ENCODE measurements at places on chromosomes 1 and 21.

- DNase-seq, result peak; percentile 69
Measured at GRCh38 chr1:46523496-46524353, 27.7 kb downstream of the KNCN start.

GRCh38 chr1:6891781-6892579, 106.7 kb downstream of the CAMTA1 start:
- no peak for DNase-seq

- DNase-seq, result no peak
Measured at GRCh38 chr1:95408507-95409136, 174.6 kb downstream of the RWDD3 start.

- peak; percentile 43 for DNase-seq
Measured at GRCh38 chr1:192550922-192551534, 24.5 kb upstream of the RGS1 start.

DNA sequence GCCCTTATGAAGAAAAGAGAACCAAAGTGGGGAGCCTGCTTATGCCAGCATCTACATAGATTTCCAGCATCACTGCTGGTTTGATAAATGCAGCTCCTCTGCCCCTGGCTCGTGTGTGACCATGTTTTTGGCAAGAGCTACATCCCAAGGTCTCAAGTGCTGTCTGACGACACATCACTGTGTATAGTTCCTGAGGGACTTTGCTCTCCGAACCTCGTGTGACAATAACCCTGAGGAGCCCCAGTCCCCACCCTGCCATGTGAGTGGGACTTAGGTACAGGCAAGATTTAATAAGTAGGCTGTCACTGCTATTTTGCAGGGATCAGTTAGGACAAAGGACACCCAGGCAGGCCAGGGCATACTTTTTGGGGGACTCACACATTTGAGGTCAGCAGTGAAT, 28.8 kb upstream of the RERE start:
- no peak for DNase-seq

DNA sequence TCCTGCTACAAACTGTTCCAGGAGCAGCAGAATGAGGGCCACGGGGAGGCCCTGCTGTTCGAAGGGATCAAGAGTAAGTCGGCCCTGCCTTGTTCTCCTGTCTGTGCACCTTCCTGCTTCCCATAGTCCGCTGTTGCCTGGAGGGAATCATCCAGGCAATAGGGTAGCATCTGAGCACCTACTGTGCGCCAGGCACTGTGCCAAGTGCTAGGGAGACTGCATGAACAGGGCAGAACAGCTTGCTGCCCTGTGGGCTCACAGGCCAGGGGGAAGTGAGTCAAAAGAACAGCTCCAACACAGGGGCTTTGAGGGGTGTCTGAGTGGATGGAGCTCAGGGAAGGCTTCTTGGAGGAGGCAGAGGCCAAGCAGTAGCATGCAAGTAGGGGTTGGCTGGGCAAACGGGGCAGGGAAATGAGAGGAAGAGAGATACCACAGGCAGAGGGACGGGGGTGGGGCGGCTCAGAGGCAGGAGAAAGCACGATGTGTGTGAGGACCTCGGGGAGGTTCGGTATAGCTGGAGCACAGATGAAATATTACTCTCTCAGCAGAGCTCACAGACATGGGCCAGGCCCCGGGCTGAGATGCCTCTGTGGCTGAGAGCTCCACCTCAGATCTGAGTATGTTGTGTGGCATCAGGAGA, 15.5 kb upstream of the PADI6 start:
- DNase-seq, result peak; percentile 61

GRCh38 chr1:234433563-234434285, 45.3 kb downstream of the TARBP1 start:
- DNase-seq, result no peak

GRCh38 chr1:203129501-203130231, 2.1 kb downstream of the ADORA1 start:
- no peak for DNase-seq

DNA sequence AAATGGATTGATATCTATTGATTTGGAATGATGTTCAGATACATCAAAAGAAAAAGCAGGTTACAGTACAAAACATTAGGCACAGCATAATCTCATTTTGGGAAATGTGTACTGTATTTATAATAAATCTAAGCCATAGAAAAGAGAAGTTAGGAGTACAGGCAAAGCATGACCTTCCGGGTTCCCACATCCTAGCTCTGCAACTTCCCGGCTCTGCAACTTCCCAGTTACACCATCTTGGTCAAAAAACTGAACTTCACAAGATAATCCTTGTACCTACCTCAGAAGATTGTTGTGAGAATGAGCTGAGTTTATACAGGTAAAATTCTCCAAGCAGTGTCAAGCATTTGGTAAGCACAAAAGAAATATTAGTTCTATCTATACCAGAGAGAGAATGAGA, 21.7 kb upstream of the SLC44A3 start:
- no peak for DNase-seq

DNA sequence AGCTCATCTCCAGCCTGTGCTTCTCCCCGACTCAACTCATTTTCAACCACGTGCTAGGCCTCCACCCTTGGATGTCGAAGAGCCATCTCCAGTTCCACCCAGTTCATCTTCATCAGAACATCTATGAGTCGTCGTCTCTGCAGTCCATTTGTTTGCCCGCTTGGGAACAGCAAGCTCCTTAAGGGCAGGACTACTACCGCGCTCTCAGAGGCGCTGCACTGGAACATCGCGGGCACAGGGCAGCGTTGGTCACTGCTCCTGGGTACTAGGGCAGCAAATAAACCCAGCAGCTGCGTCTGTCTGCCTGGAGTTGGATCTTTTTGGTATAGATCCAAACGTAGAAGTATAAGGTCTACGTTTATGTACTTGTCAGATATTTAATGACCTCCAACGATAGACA, 478 bp upstream of the PRDM2 start:
- peak; percentile 35 for DNase-seq

GRCh38 chr1:167099851-167100250, 6.0 kb downstream of the STYXL2 start:
- no peak for DNase-seq

- no peak for DNase-seq
Measured at GRCh38 chr1:77095236-77095635, 124.0 kb downstream of the PIGK start.

DNA sequence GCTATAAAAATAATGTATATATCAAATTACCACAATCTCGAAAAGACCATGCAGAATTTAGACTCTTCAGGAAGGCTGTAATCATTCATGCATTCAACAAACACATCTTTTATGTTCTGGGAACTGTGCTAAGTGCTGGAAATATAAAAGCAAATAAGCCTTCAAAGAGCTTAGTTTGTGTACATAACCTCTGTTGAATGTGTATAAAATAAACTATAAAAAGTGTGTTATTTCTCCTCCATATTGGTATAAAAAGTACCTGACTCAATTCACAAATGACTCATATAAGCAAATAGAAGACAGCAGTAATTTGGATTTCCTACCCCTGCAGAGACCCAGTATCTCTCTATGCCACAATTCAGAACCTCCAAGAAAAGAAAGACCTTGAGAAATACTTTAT, 36.8 kb downstream of the RAB3GAP2 start:
- DNase-seq, result no peak

DNA sequence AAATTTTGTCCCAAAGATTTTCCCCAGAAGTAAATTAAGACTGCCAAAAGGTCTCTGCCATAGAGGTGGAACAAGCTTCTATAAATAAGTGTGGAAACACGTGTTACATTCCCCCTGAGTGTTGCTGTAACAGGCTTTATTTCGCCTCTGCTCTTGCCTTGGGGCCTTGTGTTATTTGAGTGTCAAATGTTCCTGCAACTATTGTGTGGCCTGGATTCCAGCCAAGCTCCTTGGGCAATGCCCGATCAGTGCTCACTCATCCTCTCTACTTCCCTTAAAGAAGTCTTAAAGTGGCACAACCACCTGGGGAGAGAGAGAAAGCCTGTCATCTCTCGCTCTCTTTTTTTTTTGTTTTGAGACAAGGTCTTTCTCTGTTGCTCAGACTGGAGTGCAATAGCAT, 156.7 kb downstream of the NR5A2 start:
- peak; percentile 95 for DNase-seq

GRCh38 chr1:228317891-228318810, 88.5 kb downstream of the TRIM11 start:
- DNase-seq, result peak; percentile 8

- no peak for DNase-seq
Measured at GRCh38 chr1:163467289-163467688, 145.5 kb downstream of the NUF2 start.

DNA sequence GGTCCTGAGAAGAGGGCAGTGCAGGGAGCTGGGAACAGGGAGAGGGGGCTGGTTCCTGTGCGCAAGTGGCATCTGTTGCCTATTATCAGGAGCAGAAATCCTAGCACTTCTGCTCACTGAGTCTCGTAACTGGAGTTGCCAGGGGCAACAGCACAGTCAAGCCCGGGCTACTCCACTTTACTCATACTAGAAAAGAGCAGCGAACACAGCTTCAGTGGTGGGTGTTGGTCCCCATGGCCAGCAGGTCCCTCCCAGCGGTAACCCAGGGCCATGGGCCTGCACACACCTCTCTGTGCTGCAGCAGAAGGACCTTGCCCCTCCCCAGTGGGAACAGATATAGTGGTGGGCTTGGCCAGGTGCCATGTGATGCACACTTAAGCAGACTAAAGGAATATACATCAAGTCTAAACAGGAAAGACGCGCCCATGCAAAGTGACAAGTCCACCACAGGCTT, 8.5 kb downstream of the PYCR2 start:
- DNase-seq, result no peak

DNA sequence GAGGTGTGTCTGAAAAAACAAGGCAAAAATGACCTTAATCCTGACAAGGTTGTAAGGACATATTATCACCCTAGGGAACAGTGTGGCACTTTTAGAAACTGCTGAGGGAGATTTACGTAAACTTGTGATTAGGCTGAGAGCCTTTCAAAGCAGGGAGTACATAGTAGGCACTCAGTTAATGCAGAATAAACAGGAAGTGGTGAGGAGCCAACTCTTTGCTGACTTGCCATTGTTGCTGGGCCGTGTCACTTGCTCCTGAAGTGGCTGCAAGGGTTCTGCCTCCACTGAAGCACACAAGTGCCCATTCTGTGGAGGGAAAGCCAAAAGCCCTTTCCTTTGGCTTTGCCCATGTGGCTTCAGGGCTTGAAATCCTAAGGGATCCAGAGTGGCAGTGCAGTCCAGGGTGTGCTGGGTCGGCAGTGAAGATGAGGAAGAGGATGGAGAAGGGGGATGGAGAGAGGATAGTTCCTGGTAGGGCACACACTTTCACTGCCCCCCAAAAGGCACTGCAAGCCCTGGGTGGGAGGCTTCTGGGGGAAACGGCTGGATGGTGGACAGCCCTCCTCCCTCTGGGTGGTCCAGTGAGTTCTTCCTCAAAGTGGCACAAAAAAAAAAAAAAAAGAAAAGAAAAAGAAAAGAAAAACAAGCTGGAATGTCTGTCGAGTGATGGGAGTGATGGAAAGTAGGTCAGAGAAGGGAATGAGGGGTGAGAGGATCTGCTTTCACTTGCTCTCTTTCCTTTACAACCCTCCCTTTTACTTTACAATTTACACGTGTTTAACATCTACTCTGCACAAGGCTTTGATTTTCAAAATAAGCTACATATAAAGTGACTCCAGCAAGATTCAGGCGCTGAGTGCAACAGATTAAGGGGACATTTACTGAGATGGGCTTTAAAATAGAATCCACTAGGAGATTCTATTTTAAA, 13.7 kb upstream of the RHEX start:
- DNase-seq, result no peak

GRCh38 chr1:3466366-3467075, 12.1 kb downstream of the ARHGEF16 start:
- DNase-seq, result no peak

DNA sequence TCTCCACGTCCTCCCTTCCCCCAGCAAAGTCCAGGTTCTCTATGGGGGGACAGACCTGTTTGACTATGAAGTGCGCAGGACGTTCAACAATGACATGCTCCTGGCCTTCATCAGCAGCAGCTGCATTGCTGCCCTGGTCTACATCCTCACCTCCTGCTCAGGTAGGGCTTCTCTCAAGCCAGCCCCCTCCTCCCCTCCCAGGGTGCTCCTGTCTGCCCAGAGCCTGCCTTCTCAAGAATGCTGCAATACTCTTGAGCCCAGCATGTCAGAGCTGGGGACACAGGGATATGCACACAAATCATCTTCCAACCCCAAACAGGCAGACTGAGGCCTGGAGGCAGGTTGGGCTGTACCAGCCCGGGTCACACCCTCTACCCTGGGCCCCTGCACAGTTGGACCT, 35.4 kb downstream of the DISP3 start:
- DNase-seq, result no peak

GRCh38 chr1:156879876-156880275, 13.6 kb upstream of the PEAR1 start:
- no peak for DNase-seq

DNA sequence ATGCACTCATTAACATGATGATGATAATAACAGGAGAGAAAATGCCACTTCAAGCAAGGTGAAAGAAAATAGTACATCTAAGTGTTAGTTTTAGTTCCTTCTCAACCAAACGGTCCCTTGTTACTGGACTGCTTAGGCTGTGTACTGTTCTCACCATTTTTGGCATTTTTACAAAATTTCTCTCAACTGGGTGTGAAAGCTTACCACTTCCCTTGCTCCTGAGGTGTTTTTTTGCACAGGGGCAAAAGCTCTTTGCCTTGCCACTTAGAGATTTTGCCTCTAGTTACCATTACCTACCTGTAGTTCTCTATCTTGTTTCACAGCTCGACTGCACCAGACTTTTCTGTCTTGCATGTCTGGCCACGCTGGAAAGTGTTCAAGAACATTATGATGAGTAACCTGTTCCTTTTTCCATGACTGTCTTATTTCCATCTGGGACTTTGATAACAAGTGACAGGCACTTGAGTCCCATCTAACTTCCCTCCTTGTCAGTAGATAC, 10.7 kb downstream of the NEK7 start:
- DNase-seq, result peak; percentile 78

DNA sequence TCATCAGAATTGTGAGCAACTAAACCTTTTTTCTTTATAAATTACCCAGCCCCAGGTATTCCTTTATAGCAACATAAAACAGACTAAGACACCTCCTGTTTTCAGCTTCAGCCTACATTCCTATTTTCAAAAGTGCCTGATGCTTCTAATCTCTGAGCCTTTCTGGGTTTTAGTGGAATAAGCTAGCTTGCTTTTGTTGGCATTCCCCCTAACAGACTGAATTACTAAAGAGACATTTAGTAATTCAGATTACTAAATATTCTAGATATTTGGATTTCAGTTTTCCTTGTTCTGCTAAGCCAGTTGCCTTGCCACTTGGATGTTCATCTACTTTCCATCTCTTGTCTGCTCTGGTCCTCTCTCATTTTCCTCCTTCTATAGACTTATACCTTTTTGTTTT, 10.5 kb upstream of the GNG12 start:
- no peak for DNase-seq

DNA sequence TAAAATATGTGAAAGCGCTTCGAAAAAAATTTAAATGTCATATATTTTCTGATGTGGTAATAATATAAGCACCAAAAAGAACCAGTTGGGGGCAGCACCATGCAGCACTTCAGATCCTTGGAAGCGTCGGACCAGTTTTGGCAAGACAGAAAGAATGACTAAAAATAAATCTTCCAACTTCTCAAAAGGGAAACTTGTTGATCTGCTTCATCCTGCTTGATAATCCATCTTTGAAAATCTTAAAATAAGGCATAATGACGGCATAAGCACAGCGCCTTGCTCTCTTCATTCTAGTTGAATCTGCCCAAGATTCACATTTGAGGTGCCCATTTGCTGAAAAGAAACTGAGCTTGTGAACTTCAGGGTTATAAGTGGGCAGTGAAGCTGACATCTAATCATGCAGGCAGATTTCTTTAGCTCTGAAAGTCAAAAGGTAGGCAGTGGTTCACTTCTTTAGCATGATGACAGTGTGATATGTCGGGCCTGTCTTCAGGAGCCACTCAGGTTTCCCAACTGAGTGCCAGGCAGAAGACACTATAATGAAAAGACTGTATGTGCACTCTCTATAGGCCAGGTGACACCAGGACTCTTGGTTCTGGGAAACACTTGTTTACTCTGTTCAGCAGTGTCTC, 19.8 kb upstream of the MUTYH start:
- DNase-seq, result peak; percentile 88

All from hematopoietic multipotent progenitor cell treated with erythropoietin and hydrocortisone succinate and interleukin-3 and kit ligand, for 6 days (in vitro differentiated cells).